ENCODE measurements at places on chromosomes 4 and X.

DNA sequence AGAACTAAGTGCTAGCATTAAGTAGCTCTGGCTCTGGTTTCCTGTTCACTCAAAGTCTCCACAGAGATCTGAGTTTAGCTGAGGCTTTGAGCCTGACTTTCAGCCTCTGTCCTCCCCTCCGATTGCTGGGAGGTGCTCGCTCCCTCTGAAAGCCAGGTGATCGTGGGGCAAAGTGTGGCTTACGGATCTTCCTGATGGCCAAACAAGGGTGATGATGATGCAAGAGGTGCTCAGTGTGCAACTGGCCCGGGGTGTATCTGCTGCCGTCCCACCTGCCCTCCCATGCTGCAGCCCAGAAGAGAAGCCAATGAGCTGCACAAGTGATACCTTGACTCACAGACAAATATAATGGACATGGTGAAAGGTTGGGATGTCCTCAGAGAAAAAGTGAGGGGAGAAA lies 169.2 kb upstream of the TBC1D9 start:
- no peak for DNase-seq

GRCh38 chrX:132757066-132757623 lies 201.3 kb downstream of the HS6ST2 start:
- DNase-seq, result no peak

DNA sequence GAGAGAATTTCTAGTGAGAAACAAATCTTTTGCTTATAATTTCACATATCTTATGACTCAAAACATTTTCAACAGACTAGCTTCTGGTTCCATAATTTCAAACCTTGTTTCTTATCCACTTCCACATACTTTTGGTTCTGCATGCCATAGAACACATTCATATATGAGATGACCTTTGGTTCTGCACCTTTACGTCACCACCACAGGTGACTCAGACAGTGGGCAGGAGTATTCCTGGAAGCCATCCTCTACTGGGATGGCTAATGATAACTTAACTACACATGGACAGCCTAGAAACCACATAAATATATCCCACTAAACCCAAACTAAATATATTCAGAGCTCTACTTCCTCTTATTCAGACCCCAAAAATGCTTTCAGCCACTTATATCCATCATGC lies 133.3 kb downstream of the DCK start:
- no peak for DNase-seq

GRCh38 chr4:36322921-36323354 lies 41.5 kb downstream of the DTHD1 start:
- no peak for DNase-seq

GRCh38 chrX:1491851-1492349 lies 39.2 kb upstream of the ASMTL start:
- no peak for DNase-seq

- DNase-seq, result no peak
Measured at GRCh38 chr4:75056277-75056676, 123.4 kb downstream of the PARM1 start.

DNA sequence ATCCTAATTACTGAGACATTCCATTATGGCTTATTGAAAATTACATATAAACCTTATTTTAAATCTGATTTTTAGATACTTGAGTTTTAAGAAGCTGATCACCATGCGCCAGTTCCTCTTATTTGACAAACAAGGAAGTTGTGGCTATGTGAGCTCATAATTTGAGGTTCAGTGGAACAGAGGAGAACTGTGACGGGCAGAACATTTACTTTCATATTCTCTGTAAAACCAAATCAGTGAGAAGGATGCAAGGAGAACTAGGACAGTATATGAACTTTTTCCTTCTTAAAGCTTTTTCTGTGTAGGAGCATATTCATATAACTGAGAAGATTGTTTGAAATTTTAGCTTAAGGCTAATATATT lies 25.3 kb downstream of the STIM2 start:
- no peak for DNase-seq

DNA sequence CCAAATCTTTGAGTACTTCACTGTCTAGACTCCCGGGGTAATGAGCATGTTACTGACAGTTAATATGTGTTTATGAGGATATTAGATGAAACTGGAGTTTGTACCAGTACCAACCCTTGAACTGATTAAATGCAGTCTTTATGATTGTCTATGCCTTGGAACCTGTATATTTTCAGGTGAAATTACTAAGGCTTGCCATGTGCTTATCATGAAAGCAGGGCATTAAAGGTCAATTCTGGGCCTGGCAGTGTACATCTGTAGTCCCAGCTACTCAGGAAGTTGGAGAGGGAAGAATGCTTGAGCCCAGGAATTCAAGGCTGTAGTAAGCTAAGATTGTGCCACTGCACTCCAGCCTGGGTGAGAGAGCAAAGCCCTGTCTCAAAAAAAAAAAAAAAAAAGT lies 27.6 kb downstream of the PHEX start:
- DNase-seq, result no peak

- no peak for DNase-seq
Measured at GRCh38 chrX:65688403-65688871, 21.0 kb downstream of the MSN start.
